ENCODE measurements at places on chromosomes 5 and 9.

- H3K27me3 ChIP-seq: no peaks in the 10 kb centered on the region
- no peaks in the 10 kb centered on the region for H3K4me1 ChIP-seq
- no peak overlapping the region for H3K27ac ChIP-seq
- no peak overlapping the region for H3K4me3 ChIP-seq
- no peaks in the 10 kb centered on the region for H3K36me3 ChIP-seq
- DNase-seq: no peak
Observed at GRCh38 chr9:16823906-16824305, 46.6 kb downstream of the BNC2 start.

DNA sequence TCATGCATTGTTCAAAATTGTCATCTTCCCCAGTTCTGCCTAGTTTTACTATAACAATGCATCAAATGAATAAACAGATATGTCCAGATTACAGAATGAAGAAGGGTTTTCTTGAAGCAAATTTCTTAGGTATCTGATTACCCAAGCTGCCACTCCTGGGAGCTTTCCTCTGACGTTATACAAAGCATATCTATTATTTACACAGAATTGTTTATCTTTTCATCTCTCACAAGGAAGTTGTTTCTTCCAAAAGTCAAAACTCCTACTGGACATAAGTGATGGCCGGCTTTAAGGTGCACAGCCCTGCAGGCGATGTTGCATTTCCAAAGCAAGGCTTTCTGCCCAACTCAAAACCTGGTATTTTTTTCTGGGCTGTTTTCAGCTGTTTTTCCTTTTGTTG, 73.4 kb upstream of the ANKH start:
- H3K4me1 ChIP-seq: no peaks in the 10 kb centered on the region
- DNase-seq: no peak
- no peaks in the 10 kb centered on the region for H3K36me3 ChIP-seq
- no peak overlapping the region for H3K4me3 ChIP-seq
- H3K27ac ChIP-seq: no peak overlapping the region

DNA sequence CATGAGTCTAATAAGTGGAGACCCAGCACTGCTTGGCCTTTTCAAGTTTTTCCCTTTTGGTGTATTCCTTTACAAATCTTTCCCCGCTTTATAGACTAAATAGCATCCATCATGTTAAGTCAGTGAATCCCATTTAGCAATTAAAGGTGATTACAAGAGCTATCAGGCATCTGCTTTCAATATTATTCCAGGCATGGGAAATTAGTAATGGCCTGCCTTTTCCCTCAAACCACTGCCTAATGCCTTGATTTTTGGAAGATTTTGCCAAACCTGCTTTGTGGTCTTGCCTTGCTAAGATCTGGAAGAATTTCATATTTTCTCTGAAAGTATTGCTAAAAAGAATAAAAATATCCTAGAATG, 102.8 kb upstream of the GNA14 start:
- no peaks in the 10 kb centered on the region for H3K36me3 ChIP-seq
- H3K27me3 ChIP-seq: no peaks in the 10 kb centered on the region
- no peak for DNase-seq
- no peaks in the 10 kb centered on the region for H3K4me1 ChIP-seq
- H3K4me3 ChIP-seq: no peak overlapping the region

DNA sequence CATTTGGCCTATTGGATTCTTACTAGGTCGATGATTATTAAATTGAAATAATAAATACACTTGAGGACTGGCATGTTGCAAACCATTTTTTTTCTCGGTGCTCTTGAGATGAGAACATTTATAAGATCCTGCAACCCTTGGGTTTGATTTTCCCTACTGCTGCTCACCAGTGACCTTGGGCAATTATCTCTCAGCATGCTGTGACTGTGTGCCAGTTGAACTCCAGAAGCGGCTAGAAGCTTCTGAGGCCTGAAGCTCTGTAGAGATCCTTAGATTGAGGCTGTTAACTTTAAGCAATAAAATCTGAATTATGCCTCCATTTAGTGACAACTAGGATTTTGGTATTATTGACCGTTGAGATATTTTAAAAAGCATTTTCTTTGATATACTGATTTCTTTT, 489.8 kb downstream of the MAT2B start:
- H3K4me3 ChIP-seq: no peak overlapping the region
- H3K27ac ChIP-seq: no peak overlapping the region
- no peaks in the 10 kb centered on the region for H3K4me1 ChIP-seq
- H3K36me3 ChIP-seq: no peaks in the 10 kb centered on the region
- H3K27me3 ChIP-seq: no peaks in the 10 kb centered on the region

DNA sequence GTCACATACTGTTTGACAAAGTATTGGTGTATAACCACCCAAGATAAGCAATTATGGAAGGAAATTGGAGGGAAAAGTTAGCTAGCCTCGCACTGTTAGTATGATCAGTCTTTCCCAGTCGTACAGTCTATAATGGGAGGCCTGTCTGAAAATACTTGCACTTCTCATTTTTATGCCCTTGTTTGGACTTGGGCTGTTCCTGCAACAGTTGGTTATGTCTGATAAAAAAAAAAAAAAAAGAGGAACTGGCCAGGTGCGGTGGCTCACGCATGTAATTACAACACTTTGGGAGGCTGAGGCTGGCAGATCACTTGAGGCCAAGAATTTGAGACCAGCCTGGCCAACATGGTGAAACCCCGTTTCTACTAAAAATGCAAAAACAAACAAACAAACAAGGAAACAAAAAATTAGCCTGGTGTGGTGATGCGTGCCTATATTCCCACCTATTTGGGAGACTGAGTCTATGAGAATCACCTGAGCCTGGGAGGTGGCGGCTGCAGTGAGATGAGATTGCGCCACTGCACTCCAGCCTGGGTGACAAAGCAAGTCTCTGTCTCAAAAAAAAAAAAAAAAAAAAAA, 58.3 kb upstream of the ANKRD33B start:
- peaks cover 7% of the 10 kb centered on the region for H3K4me1 ChIP-seq
- H3K36me3 ChIP-seq: no peaks in the 10 kb centered on the region
- H3K4me3 ChIP-seq: no peak overlapping the region

GRCh38 chr9:115739096-115739875, 414.3 kb upstream of the PAPPA start:
- no peaks in the 10 kb centered on the region for H3K4me1 ChIP-seq
- no peaks in the 10 kb centered on the region for H3K27me3 ChIP-seq
- DNase-seq: no peak
- no peak overlapping the region for H3K27ac ChIP-seq
- H3K36me3 ChIP-seq: no peaks in the 10 kb centered on the region

DNA sequence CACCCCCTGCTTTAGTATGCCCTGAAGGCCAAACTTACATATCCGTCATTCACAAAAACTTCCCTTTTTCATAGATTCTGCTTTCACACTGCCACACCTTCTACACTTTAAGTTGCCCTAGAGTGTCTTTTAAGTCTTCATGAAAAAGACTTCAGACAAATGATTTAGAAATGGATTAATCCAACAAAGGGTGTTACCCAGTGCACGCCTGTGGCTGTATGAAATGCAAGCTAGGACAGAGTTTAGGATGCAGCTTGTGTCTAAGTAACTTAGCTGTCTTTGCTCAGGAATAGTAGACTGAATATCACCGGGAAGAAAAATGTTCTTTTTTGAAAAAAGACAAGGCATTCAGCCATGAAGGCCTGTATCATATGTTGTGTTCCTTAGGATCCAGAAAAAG, 210.0 kb downstream of the MPDZ start:
- H3K36me3 ChIP-seq: no peaks in the 10 kb centered on the region
- H3K4me1 ChIP-seq: no peaks in the 10 kb centered on the region
- H3K27me3 ChIP-seq: no peaks in the 10 kb centered on the region
- DNase-seq: no peak
- H3K27ac ChIP-seq: no peak overlapping the region
- no peak overlapping the region for H3K4me3 ChIP-seq

- no peaks in the 10 kb centered on the region for H3K4me1 ChIP-seq
- no peak overlapping the region for H3K4me3 ChIP-seq
- peaks cover 2% of the 10 kb centered on the region for H3K27me3 ChIP-seq
- DNase-seq: no peak
Observed at GRCh38 chr5:17129093-17129849, 88.2 kb upstream of the BASP1 start.

DNA sequence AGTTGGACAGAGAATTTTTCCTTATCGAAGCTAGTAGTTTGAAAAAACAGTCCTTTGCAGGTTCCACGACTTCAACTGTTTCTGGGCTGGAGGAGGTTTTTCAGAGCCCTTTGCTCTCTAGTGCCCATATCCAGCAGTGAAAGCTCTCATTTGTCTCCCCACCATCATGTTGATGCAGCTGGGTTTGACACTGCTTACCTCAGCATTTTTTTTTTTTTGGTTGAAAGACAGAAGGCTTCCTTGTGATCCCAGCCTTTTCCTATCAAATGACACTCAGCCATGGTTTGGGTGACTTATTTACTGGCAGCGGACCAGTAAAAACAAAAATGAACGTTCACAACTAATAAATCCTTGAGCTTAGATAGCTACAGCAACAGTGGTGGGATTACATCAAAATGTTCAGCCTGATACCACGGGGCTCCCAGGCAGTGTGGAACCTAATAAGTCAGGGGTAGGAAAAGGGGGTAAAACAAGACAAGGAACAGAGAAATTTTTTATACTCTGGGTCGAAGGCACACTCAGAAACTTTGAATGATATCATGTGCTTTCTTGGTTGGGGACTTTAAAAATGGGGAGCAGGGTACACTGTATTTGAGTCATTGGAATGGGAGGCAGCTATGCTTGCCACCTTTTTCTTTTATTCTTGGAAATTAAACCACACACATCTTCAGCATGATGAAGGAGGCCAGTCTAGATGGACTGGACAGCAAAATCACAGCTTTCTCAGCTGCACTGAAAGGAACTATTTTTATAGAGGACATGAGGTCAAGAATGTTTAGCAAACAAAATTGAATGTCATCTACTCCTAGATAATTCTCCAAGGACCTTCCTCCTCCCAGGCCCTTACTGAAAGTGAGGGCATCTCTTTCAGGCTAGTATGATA, 308.9 kb upstream of the MPDZ start:
- no peak overlapping the region for H3K4me3 ChIP-seq
- no peak for DNase-seq
- peak overlapping the region; percentile 25 for H3K27ac ChIP-seq
- H3K36me3 ChIP-seq: no peaks in the 10 kb centered on the region
- H3K4me1 ChIP-seq: peaks cover 7% of the 10 kb centered on the region
- H3K27me3 ChIP-seq: no peaks in the 10 kb centered on the region

Measured in psoas muscle (tissue), 8 donors.